ENCODE measurements at places on chromosomes 3 and 15.

- no peak for DNase-seq
These were observed 126.2 kb upstream of the C2CD4B start for GRCh38 chr15:62291262-62291661.

DNA sequence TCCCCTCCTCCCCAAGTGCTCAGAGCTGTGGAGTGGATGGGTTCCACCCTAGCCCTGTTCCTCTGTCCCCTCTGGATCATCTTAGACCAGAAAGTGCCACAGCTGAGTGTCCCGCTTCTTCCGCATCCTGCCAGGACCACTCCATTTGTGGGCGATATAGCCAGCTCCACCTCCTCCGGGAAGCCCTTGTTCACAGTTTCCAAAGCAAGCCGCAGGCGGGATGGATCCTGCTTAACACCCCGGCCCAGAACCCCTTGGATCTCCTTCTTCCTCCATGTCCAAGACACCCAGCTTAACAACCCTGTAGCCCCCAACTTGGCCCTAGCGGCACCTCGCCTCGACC is 490 bp upstream of the ALAS1 start:
- DNase-seq, result no peak

DNA sequence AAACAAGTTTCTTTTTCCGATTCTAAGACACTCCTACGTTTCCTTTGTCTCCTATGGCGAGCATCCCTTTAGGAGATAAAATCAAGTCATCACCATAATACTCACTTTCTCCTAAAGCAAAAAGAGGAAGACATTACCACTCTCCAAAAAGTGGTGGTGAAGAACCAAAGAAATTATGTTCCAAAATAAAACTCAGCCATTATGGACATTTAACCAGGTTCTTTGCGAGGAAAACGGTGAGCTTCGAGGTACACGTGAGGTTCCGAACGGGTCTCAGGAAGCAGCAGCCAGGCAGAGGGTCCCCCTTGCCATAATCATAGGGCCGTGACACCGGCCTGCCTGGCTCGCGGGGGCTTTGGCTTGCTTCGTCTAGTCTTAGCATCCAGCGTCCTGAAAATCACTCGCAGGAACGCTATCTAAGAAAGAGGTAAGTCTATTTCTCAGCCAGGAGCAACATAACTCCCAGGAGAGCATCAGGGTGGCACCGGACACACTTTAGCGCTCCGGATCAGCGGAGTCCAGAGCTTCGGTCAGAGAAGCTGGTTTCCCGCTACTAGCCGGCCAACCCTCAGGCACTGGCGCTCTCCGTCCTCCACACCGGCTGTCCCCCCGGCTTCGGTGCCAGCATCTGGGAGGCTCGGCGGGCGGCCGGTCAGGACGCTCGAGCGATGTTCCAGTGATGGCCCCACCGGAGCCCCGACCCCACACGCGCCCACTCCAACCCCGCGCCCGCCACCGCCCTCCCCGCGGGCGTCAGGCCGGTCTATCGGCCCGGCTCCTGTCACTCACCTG is 581 bp downstream of the IP6K1 start:
- no peak for DNase-seq

DNA sequence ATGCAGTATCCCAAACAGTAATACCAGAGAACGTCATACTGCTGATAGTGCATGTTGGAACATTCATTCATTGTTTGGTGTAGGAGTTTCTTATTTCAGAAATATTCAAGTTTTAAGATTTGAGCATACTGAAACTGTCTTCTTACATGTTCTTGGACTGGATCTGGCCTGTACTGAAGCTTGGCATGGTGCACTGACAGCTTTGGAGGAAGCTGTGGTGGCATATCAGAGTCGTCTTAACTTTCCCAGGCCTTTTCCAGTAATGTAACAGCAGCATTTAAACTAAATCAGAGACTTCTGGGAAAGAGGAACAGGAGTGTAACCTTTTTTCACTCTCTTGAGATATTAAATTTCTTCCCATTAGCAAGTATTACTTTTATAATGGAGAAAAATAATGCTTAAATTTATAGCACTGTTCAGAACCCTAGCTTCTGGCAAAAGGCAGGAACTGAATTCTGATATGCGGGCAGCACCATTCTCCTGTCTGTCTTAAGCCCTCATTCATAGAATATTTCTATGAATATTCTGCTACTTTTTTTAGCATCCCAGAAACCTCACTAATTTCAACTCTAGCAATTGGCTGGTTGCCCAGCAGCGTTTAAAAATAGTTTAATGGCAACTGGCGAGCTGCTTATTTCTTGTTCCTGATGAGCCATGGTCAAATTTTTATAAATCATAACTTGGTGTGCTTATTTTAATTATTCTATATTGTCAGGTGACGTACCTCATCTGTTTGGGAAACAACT is 31.1 kb downstream of the DNAJC13 start:
- no peak for DNase-seq

DNA sequence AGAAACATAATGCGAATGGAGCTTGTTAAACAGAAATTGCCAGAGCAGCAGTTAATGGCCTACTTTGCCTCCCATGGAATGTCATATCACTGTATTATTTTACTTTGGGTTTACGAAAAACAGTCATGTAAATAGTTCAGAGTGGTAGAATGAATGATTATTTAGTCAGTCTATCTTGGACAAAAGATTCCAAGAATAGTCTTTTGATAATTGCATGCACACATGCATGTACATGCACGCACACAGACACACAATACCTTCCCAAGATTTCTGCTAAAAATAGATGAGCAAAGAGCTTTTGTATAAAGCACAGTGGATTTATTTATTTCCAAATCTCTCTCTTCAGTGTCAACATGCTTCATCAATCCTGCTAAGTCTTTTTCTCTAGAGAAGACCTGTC is 800.7 kb downstream of the DIPK2A start:
- DNase-seq, result no peak

- DNase-seq, result no peak
These were observed 36.7 kb downstream of the PLOD2 start for GRCh38 chr3:146124126-146124801.

DNA sequence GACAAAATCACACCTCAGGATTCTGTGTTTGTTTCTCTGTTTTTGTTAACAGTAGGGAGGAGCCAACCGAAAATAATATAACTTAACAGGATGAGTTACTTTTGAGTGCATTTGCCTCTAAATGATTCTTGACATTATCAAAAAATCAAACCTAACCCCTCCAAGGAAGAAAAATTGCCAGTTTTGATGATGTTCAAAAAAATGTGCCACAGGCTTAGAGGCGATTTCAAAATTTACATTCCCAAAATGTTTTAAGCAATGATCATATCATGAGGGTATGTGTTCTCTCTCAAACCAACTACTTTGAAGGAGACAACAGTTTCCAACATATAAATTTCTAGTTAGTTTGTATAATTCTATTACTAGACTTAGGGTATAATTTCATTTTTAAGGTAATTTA is 6.7 kb downstream of the VGLL3 start:
- DNase-seq, result no peak

DNA sequence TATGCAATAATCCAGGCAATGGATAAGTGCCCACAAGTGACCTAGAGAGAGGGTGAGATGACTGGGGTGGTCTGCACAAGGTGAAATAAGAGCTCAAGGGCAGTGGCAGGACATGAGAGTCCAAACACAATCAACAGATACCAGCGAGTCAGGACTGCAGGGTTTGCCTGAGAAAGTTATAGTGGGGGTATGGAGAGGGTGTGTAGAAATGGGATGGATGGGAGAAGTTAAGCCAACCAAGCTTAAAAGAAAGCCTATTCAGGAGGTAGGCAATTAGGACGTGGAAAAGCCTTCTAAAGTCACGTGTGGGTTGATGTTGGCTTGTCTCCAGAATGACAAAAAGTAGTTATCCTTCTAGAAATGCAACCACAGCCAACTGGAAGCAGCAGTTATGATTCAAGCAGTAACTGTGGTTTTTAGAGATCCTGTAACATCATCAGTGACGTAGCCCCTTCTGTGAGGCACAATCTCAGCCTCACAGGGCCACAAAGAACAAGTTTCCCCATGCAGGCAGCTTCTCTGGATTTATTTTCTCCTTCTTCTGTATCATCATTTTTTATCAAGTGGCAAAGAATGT is 56.1 kb downstream of the FAM174B start:
- DNase-seq, result no peak

DNA sequence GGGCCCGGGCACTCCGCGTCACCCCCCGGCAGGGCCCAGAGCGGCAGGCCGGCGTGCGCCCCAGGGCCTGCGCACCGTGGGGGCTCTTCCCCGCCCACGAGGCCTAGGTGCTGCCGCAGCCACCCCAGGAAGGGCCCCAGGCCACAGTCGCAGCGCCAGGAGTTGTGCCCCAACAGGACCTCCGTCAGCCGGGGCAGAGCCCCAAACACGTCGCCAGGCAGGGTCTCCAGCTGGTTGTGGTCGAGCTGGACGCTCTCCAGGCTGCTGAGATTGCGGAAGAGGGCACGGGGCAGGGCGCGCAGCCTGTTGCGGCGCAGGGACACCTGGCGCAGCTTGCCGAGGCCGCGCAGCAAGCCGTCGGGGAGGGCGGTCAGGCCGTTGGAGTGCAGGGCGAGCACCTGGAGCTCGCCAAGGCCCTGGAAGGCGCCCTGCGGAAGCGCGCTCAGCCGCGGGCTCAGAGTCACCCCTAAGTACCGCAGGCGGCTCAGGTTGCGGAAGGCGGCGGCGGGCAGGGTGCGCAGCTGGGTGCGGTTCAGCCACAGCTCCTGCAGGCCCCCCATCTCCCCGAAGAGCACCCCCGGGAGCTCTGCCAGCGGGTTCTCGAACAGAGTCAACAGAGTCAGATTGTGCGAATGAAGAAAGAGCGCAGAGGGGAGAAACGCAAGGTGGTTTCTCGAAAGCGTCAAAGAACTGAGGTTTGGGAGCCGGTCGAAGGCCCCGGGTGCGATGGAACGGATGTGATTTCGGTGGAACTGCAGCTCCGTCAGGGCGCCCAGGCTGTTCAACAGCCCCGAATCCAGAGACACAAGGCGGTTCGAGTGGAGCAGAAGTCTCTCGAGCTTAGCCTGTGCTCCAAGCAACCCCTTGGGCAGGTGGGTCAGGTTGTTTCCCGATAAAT is 2.0 kb downstream of the GP5 start:
- no peak for DNase-seq

DNA sequence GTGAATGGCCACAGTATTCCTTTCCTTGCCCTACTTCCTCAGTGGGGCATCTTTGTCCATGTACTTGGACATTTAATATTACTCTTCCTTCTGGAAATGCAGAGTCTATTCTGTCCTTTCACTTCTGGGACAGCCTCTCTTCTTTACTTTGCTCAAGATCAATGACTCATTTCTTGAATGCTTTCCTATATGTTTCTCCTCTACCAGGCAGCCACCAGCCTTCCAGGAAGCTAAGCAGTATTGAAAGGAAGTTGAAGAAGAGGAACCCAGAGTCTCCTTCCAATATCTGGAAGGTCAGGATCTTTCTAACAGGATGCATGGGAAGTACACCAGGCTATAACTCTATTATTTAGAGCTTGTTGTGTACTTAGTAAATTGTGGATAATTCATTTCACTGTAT is 182.8 kb downstream of the CD47 start:
- DNase-seq, result no peak

DNA sequence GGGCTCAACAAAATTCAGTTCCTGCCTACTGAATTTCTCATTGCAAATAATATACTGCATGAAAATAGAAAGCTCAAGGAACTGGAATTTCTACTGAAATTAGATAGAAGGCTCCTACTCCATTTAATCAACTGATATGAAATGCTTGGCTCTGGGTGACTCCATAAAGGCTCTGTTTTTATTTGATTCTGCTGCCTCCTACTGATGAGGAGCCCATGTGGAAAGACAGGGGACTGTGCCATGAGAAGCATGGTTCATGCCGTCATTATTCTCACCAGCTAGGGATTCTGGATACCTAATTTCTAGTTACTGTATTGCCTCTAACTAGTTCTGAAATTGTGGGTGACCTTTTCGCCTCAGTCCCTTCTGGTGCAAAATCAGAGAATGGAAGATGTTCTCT is 366.2 kb upstream of the DPH6 start:
- no peak for DNase-seq

DNA sequence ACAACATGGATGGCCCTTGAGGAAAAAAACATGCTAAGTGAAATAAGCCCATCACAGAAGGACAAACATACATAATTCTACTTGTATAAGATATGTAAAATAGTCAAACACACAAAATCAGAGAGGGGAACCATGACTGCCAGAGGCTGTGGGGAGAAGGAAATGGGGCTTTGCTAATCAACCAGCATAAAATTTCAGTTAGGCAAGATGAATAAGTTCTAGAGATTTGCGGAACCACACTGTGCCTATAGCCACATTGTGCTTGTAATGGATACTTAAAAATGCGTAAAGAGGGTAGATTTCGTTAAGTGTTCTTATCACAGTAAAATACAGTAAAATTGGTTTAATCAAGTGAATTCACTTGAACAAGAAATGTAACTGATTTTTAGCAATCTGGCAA is 33.7 kb upstream of the SPTBN5 start:
- DNase-seq, result no peak

- DNase-seq, result no peak
These were observed 37.8 kb upstream of the SPTSSB start for GRCh38 chr3:161409069-161409468.

DNA sequence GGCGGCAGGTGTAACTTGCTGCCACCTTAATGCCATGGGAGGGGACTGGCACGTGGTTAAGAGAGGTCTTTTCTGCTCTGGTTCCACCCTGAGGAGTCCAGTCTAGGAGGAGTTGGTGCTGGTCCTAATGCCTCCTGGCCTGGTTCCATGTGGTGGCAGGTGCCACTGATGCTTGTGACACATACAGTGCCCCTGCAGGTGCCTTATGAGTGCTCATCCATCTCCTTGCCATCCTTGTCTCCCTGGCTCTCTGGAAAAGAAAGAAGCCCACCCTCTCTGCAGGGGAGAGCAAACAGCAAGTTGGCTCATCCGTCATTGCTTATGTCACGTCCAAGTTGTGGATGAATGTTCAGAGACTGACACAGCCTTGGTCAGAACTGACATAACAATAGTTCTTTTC is 175.8 kb upstream of the DPH6 start:
- DNase-seq, result no peak
